ENCODE measurements at places on chromosomes 1 and 21. TPM values are rescaled to one million over a fixed set of nuclear protein-coding genes. Genes with fewer than 3 reads are reported as not detected.

GRCh38 chr1:14597343-14598006 is 1.0 kb upstream of the KAZN start:
- DNase-seq = no peak

OPTC gene
- not detected for total RNA-seq

DNA sequence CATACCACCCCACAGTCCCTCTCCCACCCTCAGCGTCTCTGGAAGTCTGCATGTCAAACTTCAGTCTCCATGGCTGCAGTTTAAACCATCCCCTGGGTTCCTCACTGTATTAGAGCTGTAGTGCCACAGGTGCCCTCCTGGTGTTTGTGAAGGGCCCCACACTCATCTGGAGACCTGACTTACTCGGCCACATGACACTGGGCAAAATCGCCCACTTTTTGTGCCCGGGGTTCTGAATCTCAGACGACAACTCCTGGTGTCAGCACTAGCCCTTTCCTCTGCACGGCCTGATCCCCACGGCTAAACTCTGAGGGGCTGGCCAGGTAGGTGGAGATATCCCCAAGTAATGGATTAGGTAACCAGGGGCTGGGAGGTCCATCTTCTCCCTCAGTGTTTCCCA is 6.5 kb downstream of the INKA2 start:
- no peak for DNase-seq

GRCh38 chr21:41682719-41683179 is 84.1 kb downstream of the RIPK4 start:
- no peak for DNase-seq

HTR6 gene
- 0.16 TPM for total RNA-seq

- no peak for DNase-seq
These were observed 35.8 kb downstream of the PAX7 start for GRCh38 chr1:18666317-18666920.

DNA sequence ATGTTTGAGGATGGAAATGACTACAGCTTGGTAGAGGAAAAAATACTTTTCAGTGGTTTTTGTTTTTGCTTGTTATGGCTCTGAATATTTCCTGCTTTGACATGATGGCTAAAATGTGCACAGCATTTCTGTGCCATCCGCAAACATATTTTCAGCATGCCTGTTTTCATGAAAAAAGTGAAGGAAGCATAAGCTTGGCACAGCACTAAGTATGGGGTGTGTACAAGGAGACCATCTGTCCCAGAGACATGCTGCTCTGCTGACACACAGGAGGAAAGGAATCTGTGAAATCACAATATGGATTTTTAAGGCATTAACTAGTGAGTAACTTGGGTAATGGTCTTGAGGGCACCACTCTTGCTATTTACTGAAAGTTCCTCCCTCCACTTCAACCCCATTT is 595.5 kb downstream of the RWDD3 start:
- no peak for DNase-seq

MYCBP gene
- total RNA-seq = 27.3 TPM

FCAMR gene
- total RNA-seq = not detected

DNA sequence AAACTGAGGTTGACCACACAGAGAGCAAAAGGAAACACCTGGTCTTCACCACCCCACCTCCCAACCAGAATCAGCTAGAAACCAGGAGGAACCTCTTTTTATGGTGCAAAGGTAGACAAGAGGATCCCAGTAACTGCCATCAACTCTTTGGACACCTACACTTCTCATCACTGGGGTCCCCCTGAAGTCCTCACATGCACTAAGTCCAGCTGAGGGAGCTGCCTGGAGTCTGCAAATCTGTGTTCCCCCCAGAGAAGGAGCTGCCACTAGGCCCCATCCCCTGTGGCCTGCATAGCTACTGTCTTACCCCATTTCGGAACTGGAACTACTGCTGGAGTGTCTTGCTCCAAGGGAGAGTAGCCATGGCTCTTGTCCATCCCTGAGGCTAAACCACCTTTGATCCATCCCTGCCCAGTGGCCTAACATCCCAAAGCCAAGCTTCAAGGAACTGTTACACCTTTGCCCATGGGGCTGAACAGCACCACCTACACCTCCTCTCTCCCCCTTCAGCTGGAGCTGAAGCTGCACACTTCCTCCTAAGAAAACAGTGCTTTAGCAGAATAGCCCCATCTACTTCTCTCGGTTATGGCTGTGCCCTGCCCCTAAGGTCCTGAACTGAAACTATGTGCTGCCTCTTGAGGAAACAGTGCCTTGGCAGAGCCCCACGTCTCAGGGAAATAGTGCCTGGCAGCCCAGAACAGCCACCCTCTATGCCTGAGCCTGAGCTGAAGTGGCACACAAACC is 85.4 kb upstream of the CD53 start:
- no peak for DNase-seq

- DNase-seq = no peak
These were observed 150.3 kb downstream of the ETS2 start for GRCh38 chr21:38956007-38956406.

DNA sequence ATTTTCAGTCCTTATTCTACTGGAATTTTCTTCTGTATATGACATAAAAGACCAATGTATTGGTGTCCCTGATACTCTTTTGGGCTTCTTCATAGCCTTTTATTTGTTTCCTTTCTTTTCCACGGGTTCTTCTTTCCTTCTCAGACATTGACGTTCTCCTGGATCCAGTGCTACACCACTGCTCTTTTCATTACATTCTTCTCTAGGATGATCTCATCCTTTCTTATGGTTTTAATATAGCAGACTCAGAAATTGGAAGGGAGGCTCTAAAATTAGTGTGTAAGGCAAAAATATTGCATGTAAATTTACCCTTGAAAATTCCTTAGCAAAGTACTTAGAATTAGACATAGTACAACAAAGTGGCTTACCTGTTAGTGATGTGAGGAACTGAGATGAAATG is 65.3 kb downstream of the SELENOF start:
- DNase-seq = no peak

GRCh38 chr1:91546876-91547275 is 46.2 kb downstream of the CDC7 start:
- DNase-seq = no peak

GRCh38 chr1:192756314-192756713 is 52.5 kb upstream of the RGS2 start:
- no peak for DNase-seq

DNA sequence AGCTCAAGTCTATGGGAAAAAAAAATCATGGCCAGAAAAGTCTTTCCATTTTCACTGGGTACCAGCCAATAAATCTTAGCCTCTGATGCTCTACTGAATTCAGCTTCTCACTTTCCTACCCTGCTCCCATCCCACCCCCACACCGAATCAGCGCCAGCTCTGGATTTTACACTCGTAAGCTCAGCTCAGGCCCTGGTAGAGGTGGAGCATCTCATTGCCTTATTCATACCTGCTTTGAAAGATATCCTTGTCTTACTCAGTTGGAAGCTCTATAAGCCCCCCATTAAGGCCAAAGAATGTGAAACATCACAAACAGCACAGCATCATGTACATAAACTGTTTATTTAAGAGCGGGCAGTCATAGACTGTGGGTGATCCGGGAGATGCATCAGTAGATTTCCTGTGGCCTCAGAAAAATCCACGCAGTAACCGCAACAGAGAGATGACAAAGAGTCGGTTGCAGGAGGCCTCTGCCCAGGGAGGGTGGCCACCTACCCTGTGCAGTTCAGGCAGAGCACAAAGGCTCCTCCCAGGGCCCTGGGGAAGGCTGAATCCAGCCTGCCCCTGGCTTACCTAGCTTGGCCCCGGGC is 36.4 kb upstream of the ETS2 start:
- DNase-seq = no peak

GRCh38 chr1:59769736-59770095 is 45.0 kb upstream of the HOOK1 start:
- DNase-seq = no peak

GRCh38 chr1:155504207-155504606 is 58.4 kb downstream of the ASH1L start:
- no peak for DNase-seq

ITGB2 gene
- total RNA-seq = 19.3 TPM

DCDC2B gene
- total RNA-seq = not detected

OR2W3 gene
- total RNA-seq = 0.36 TPM

DNA sequence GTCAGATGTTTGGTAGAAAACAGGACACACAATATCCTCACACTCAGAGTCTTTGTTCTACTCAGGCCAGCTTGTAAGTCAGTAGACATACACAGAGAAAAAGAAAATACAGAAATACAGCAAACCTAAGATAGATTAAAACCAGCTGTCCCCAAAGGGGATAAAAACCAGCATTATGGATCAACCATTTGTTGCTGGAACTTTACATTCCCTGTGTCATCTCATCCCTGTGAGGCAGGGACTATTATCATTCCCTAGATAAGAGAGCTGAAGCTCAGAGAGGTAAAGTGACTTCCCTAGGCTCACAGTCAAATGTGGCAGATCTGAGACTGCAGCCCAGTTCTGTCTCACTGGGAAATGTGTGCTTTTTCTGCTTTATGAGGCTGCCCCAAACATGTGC is 80.7 kb downstream of the DMRTA2 start:
- DNase-seq = no peak

Measured in lower leg skin (tissue), 4 donors.